AG09319 (cell line): ENCODE measurements at places on chromosomes 1 and 21.

DNA sequence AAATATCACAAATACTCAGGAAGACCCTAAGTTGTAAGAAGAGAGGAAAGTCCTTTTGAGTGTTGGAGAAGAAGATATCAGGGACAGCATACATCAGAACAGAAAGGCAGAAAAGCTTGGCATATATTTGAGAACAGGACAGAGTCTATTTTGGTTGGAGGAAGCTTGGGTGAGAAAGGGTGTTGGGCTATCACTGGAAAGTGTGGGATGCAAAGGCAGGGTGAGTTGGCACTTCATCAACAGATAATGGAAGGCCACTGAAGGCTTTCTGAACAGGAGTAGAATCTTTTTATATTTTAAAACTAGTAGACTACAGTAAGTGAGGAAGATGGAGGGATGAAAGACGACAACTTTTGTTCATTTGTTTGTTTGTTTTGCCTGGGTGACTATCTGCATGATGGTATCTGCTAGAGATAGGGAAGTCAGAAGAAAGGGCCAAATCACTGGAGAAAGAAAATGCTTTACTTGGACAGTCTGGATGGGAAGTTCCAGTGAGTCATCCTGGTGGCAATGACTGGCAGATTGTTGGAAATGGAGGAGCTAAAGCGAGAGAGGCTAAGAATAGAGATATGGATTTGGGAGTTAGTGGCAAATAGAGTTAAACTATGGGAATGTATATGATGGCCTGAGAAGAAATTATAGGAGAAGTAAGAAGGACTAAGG, 33.7 kb upstream of the KCNA2 start:
- no peak for DNase-seq

DNA sequence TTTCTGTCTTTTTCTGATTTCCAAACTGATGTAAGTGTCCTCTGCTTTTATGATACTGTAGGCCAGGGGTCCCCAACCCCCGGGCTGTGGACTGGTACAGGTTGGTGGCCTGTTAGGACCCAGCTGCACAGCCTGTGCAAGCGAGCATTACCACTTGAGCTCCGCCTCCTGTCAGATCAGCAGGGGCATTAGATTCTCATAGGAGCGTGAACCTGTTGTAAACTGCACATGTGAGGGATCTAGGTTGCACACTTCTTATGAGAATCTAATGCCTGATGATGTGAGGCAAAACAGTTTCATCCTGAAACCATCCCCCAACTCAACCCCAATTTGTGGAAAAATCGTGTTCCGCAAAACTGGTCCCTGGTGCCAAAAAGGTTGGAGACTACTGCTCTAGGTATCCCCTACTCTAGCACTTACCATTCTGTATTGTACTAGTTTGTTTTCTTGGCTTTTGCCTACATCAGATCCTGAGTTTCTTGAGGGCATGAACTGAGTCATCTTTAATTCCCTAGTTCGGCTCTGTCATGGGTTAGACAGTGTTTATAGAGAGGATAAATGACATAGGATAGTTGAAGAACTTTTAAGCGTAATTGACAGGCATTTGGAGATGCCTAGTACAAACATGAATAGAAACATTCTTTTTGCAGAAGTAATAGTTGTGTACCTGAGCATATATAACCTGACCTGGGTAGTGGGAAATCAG, 4.1 kb downstream of the ABCD3 start:
- DNase-seq: no peak

GRCh38 chr1:220579317-220579716, 51.4 kb downstream of the MARK1 start:
- DNase-seq: no peak

GRCh38 chr1:108000620-108001111, 35.7 kb upstream of the VAV3 start:
- no peak for DNase-seq

- DNase-seq: no peak
Observed at GRCh38 chr1:224781800-224782199, 147.7 kb upstream of the DNAH14 start.

GRCh38 chr1:94721240-94721639, 98.9 kb upstream of the SLC44A3 start:
- DNase-seq: no peak

GRCh38 chr21:26169611-26170470, 729 bp downstream of the APP start:
- no peak for DNase-seq

DNA sequence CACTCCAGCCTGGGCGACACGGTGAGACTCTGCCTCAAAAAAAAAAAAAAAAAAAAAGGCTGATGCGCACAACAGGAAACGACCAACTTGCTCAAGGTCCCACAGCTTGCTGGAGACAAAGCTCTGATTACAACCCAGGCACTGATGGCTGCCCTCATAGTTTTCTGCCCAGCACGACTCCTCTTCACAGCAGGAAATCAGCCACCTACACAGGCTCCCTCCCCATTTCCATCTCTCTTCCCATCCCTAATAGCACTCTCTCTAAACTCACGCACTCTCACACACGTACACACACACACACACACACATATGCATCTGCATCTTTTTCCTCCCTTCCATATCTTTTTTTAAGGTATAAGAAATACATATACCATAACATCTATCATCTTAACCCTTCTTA, 153.5 kb upstream of the SOD1 start:
- DNase-seq: no peak

DNA sequence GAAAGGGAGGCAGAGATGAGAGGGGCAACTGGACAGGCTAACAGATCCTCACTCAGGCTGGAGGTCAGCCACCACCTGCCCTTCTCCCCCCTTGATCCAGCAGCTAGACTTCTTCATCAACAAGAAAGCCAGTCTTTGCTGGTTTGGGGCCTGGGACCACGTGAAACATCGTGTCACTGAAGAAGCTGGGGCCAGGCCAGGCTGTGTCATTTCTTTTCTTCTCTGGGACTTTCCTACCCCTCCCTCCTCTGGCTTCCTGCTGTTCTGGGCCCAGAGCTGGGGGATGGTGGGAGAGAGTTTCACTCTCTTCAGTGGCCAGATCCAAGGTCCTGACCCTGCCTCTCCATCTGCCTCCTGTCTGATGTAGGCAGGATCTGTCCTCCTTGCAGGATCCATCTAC, 18.1 kb upstream of the SLC26A9 start:
- DNase-seq: no peak

DNA sequence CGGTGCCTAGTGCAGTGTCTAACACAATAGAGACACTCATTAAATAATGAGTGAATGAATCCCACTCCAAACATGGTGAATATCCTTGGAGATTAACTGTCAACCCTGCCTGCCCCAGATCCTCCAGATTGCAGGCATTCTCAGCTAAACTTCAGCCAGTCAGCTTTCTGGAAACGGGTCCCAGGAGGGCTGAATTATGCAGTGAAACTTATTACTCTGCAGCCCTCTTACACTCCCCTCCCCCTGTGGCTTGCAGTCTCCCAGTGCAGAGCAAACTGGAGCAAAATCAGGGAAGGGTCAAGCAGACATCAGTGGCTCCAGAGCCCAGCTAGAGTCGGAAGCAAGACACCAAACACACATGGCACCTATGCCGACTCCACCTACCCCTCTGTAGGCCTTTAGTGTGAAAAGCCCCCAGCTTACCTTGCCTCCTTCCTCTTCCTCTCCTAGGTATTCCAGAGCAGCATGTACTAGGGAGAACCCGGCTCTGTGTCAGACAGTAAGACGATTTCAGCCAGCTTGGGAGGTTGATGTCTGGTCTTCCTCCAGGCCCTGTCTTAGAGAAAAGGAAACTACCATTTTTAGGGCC, 6.5 kb upstream of the RGS16 start:
- DNase-seq: no peak

GRCh38 chr1:230139315-230139714, 72.3 kb downstream of the GALNT2 start:
- DNase-seq: no peak

DNA sequence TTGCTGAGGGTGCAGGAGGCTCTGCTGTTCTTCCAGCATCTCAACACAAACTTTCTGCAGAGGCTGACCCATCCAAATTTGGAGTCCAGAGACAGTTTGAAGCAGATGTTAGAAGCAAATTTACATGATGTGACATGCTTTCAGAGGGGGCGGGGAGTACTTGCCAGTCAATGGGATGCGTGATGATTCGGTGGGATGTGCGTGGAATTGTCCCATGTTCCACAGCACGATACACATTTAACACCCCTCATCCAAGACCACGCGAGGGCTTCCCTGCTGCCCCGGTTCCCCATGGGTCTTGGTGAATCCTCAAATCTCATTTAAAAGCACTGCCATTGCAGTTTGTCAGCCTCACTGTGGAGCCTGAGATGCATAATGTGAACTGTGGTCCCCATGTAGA, 78.6 kb upstream of the TLR5 start:
- no peak for DNase-seq

- DNase-seq: no peak
Observed at GRCh38 chr1:169900571-169900970, 6.9 kb upstream of the SCYL3 start.

DNA sequence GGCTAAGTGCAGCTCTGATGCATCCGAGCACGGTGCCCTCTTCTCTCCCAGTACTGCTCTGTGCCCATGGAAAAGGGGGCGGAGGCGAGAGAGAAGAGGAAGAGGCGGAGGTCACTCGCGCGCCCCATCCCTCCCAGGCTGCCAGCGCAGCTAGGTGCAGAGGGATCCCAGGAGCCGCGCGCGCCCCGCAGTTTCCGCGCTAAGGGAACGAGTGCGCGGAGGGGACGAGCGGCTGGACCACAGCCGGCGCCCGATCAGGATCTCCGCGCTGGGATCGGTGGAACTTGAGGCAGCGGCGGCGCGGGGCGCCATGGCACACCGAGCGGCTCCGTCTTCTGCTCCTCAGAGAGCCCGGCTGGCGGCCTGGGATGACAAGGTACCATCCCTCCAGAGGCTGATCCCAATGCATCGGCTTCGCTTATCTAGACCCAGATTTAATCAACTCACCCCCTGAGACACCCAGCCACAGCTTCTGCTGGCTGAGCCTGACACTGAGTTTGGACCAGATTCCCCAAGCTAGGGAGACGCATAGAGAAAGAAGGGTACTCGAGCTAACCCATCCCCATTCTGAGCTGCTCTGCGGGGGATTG, at the start of gene PTGFR:
PTGFR (plus strand) TSS at position 114 of the 590 bp plus-strand sequence. CDS start 1,770 bp downstream, outside the sequence.
- no peak for DNase-seq

DNA sequence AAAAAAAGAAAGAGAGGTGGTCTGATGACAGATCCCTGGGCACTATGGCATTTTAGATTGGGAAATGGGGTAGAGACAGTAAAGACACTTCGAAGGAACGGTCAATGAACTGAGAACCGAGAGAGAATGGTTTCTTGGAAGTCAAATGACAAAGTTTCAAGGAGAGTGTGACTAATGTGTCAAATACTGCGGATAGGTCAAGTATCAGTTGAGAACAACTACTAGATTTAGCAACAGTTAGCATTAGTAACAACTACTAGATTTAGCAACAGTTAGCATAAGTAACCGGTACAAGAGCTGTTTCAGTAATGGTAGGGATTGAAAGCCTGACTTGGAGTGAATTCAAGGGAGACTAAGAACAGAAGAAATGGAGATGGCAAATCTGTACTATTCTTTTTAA, 35.0 kb downstream of the UROD start:
- DNase-seq: no peak

DNA sequence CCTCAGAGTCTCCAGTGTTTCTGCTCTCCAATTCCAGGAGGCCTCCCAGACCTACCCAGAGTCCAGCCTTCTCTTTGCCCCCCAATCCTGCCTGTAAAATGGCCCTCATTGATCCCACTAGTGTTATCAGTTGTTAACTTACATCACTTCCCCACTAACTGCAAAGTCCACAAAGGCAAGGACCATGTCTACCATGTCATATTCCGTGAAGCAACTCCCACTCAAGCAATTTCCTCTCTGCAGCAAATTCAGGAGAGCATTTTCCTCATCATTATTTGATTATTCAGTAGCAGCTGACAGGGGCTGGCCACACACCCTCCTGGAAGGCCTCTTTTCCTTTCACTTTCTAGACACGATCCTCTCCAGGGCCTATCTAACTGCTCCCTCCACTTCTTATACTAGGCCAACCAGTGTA, 153.5 kb downstream of the RERE start:
- no peak for DNase-seq

- no peak for DNase-seq
Observed at GRCh38 chr1:60759291-60759690, 323.1 kb upstream of the NFIA start.

GRCh38 chr1:88284666-88285366, 399.3 kb upstream of the PKN2 start:
- no peak for DNase-seq

DNA sequence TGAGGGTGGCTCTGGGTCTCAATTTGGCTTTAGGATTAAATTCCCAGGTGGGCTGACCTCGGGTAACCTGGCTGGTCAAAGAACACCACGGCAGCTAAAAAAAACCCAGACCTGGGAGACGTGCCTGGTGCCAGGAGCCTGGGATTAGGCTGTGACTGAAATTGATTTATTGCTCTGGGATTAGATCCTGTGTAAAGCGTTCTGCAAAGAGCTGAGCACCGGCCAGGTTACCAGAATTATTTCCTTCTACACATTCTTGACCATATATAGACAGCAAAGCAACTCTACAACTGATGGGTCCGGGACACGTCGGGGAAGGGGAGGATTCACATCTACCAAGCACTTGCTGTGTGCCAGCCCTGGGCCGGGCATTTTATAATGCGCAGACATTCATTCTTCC, 45.2 kb downstream of the TMCO4 start:
- DNase-seq: no peak

DNA sequence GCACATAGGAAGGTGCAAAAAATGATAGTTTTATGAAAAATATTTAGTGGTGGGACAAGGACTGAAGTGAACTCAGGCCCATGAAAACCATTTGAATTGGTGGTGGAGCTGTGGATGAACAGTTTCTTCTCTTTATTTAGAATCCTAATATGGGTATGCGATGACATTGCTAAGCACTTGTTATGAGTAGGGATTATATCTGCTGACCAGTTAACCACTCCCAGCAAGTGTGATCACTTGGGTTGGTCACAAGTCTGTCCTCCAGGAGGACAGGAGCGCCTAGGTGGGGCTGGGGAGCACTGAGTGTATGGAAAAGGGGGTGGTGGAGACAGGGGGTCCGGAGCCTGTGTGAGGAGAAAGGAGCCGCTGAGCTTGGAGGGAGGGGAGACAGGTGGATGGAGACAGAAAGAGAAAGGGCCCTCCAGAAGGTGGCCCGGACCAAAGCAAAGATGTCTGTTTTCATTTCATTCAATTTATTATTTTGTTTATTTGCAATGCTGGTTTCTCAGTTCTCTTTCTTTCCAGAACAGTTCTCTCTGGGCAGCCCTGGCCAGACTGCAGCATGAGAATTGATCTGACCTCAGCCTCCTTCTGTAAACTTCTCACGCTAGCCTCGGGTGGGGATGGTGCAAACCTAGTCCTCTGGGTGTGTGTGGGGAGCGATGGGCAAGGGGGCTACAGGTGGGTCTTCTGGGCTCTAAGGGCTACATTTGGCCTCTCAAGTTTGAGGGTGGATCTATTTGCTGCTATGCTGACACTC, 9.9 kb upstream of the ZSCAN20 start:
- no peak for DNase-seq

DNA sequence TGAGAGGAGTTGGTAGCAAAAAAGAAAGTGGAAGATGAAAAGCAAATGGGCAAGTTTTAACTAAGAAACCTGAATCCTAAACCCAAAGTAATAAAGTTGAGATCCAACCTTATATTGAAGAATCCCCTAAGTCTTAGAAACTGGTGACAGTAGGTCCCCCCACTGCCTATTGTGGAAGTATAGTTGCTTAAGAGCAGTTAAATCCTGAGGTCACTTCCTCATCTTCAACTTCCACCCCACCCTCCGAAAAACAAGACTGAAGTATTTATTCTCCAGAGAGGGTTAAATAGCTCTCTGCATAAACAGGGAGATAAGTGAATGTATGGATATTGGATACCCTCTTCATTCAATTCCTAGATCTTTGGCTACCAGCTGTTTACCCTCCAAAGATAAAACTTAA, 3.3 kb upstream of the DSTYK start:
- no peak for DNase-seq
